ENCODE measurements at places on chromosomes 6 and 20.

GRCh38 chr6:26020329-26021000 is 57.9 kb downstream of the TRIM38 start:
- DNase-seq: peak; percentile 36

DNA sequence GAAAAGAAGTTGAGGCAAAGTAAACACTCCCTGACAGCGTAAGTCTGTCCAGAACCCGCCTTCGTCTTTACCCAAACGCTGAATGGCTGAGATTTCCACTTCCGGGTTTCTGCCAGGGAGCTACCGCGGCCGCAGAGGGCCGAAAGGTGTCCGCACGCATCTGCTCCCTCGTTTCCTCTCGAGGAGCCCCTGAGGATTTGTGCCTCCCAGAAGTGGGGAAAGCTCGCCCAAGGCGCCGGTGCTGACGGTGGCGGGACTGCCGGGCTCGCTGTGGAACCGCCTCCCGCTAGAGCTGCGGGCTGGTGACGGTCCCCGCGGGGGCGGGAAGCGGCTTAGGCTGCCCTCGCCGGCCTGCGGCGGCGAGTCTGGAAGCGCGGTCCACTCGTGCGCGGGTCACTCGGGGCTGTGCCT is 1760.2 kb upstream of the DEFB115 start:
- no peak for DNase-seq

DNA sequence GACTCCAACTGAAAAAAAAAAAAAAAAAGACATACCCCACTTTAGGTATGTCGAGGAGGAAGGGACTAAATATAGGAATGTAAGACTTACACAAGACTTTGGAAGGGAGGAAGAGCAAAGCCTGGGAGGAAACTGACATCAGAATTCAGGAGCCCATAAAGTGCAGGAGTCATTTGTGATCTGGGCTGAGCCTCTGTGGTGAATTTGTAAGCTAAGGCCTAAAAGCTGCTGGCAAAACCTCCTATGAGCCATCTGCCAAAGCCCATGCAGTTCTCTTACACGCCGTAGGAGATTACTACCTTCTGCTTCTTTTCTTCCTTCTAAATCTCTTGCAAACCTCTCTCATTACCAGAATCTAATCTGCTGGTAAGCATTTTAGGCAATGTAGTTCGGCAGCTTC is 52.0 kb upstream of the THEMIS start:
- no peak for DNase-seq

DNA sequence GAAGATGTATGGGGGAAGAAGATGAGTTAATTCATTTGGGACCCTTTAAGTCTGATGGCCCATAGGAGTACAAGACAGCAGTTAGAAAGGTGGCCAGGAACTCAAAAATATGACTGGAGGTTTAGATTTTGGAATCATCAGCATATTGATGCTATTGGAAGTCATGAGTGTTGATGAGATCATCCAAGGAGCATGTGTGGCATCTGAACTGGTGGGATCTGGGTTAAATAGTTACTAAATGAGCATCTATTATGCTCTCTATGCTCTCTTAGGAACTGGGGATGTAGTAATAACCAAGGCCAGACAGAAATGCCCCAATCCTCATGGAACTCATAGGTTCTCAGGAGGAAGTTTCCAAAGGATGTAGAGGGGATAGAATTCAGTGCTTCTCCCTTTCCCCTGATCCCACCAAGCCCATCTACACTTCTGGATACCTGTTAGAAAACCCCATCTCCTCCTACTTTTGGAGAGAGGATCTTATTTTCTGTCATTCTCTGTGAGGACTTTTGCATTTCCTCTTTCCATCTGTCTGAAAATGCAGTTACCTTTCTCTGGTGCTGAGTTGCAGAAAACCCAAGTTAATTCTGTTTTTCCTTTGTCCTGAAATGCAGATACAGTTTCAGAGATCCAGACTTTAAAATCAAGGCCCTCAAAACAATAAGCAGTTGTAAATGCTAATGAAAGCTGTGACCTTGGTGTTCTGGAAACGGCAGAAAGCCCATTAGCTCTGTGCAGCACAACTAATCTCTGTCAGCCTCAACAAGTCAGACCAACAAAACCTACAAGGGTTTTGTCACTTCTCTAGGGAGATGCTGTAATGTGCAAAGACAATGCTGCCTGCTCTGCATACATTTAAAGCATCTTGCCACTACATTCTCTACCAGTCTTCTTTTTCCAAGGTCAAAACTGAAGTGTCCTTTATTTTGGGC is 65.8 kb downstream of the TBC1D7 start:
- DNase-seq: no peak

DNA sequence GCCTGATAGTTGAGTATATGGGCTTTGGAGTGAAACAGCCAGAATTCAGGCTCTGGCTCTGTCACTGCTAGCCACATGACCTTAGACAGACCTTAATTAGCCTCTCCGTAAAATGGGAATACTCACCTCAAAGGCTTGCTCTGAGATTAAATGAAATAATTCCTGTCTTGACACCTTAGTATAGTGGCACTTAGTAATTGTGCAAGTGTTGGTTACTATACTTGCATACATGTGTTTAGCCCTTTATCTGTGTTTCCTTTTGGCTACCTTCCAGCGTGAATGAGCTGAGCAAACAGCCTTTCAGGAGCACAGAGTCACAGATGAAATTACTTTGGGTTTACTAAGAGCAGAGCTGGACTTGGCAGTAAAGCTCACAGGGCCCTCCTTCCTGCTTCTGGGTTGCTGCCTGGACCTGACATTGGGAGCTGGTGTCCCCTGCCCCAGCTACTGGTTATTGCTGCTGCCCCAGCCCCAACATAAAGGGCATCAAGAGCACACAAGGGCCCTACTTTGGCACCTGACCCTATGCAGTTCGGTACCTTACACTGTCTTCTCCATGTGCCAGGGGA is 32.8 kb downstream of the CD164 start:
- DNase-seq: no peak

- no peak for DNase-seq
These were observed 779.6 kb downstream of the MAFB start for GRCh38 chr20:39909447-39909846.
